Fibroblast of the aortic adventitia (primary cell): ENCODE measurements at places on chromosomes 16 and 17. TPM values are rescaled to one million over a fixed set of nuclear protein-coding genes. Genes with fewer than 3 reads are reported as not detected.

SLC52A1 gene
- total RNA-seq, result 0.09 and 0.25 TPM in 2 replicates

KRTAP4-1 gene
- not detected in 2 replicates for total RNA-seq

TAF15 gene
- 34.7 and 74.3 TPM in 2 replicates for total RNA-seq

PIMREG gene
- 0.90 and 13.1 TPM in 2 replicates for total RNA-seq

RPRML gene
- not detected in 2 replicates for total RNA-seq

RGS11 gene
- total RNA-seq, result 1.2 and 2.0 TPM in 2 replicates

DNA sequence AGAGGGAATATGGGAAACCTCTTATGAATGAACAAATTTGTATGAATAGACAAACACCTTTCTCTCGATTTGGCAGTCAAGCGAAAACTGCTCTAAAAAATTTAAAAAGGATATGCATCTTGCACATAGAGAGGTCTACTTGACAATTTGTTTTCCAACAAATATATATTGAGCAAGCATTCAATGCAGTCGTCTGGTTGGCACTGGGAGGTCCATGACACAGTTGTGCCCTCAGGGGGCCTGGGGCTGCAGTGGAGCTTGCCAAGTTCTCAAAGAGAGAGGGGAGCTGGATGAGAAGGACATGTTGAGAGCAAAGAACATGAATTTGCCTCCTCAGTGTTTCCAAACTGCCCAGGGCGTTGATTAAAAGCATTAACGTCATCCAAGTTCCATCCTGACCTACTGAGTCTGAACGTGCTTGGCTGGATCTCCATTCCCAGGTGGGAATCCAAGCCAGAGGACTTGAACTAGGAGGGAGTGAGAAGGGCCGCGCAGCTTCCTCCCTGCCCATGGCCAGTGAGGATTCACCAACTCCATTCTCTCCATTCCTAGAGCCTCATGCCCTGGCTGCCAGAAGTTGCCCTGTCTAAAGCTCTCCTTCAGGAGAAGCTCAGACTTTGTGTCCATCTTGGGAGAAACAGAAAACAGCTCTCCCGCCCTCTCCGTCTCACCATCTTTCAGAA, 24.5 kb downstream of the TBX2 start:
- DNase-seq, result no peak

DNA sequence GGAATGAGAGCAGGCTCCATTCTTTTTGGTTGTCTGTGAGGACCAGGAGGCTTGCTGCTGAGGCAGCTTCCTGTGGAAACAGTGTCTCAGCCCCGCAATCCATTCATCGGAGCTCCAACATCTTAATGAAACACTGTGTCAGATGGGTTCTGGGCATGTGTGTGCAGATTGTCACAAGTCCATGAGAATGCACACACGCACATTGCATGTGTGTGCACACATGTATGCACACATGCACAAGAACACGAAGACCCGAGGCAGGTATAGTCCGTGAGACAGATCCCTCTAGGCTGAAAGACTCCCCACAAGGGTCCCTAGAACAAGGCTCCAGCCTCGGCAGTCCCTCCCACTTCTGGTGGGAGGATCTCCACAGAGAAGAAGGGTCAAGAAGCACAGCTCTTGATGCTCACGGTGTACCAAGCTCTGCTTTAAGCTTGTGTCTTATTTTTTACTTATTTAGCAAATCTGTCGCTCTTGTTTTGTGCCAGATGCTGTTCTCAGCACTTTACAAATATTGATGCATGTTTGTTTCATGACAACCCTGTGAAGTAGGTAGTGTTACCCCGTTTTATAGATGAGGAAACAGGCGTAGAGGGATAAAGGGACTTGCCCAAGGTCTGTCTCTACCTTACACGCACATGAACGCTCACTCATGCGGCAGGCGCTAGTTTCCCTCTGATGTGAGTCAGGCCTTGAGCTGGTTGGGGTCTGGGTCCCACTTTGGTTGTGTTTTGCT, 213.1 kb downstream of the SEC14L1 start:
- DNase-seq, result no peak

GRCh38 chr16:46711106-46712058, 21.9 kb downstream of the ORC6 start:
- DNase-seq, result no peak

DNA sequence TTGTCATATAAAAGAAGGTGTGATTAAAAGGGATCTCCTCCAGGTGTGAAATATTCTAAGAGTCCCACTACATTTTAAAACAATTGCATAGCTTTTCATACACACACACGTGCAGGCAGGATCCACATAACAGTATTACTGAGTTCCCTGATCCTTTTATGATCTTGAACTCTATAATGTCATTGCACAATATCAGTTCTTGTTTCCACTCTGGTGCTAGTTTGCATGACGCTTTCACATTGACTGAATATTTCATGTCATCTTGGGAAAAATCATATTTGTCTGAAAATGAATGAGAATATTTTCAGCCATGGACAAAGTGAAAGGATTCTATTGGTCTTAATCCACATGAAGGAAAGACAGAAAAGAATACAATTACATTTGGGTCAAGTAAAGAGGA, 703.8 kb downstream of the CDH8 start:
- no peak for DNase-seq

DNA sequence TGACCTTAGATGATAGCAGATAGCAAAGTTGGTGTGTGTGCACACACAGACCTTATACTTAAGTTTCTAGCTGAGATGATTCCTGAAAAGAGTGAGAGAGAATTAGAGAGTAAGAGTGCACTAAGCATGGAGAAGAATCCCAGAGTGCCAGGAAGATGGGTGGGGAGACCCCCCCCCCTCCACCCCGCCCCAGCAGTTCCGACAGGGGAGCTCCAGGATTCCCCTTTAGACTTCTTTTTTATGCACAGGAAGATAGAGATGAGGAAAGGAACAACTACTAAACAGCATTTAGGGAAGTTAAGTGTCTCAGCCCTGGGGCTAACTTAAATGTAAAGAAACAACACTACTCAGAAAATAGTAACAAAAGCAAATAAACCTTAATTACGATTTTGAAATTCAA, 878.0 kb upstream of the GOT2 start:
- no peak for DNase-seq

DNA sequence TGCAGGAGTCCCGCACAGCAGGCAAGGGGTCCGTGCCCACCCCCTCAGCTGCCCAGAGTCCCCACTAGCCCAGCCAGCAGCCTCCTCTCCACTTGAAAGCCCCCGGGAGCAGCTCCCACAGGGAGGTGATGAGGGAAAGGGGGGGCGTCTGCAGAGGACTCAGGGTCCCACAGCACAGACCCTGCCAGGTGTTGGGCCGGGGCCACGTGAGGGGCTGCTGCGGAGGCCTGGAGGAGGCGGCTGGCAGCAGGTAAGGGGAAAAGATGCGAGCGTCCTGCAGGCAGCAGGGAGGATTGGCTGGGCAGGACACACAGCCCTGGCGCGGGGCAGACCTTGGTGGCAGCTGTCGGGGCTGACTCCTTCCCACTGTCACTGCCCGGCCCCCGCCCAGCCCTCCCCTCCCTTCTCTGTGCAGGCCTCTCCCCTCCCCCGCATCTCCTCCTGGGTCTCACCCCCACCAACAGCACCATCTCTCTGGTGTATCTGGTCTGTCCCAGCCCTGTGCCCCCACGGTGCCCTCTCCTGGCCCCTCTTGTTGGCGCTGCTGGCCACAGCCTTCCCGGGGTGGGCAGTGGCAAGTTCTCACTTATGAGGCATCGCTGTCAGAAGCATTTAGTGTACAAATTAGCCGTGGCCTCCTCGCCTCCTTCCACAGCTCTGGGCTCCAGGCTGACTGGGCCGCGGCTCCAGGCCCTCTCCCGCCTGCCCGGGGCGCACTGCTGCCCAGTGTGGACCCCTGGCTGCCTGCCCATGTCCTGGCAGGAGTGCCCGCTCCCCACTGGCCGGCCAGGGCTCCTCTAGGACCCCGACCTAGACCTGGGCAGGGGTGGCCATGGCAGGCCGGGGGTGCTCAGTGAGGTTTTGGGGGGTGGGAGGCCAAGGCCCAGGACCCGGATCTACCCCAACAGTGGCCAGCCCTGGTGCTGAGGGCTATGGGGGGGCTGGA, 4.4 kb upstream of the PRR35 start:
- no peak for DNase-seq

GRCh38 chr17:67218385-67218950, 26.5 kb downstream of the HELZ start:
- peak; percentile 44 for DNase-seq

- peak; percentile 70 for DNase-seq
Observed at GRCh38 chr17:59513934-59514841, 51.2 kb upstream of the DHX40 start.

DNA sequence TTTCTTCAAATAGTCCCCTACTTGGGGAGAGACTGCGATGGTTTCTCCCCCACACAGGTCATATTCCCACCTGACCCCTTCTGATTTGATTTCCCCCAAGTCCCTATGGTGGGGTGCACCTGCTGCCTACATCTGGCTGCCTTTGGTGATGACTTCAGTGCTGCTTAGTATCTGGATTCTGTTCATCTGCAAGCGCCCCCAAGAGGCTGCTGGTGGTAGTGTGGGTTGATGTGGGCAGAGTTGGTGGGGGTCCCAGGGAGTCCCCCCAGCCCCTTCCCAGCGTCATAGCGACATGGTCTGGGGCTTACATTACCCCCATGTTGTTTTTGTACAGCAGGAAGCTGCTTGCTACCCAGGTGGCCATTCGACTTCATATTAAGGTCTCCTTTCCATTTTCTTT, 99.2 kb downstream of the NTN1 start:
- no peak for DNase-seq

- DNase-seq, result peak; percentile 30
Observed at GRCh38 chr17:72764632-72765041, 327.9 kb downstream of the SLC39A11 start.

GRCh38 chr17:18181358-18181757, 2.3 kb upstream of the ALKBH5 start:
- peak; percentile 72 for DNase-seq

- no peak for DNase-seq
Observed at GRCh38 chr16:51532551-51532950, 381.5 kb upstream of the SALL1 start.
